ENCODE measurements at places on chromosomes 11 and 22.

- no peak for DNase-seq
Observed at GRCh38 chr11:84634309-84634708, 992.8 kb downstream of the DLG2 start.

- no peak for DNase-seq
Observed at GRCh38 chr11:802018-802617, 2.9 kb downstream of the PIDD1 start.

GRCh38 chr11:111829185-111829968, 42.0 kb downstream of the ALG9 start:
- no peak for DNase-seq

DNA sequence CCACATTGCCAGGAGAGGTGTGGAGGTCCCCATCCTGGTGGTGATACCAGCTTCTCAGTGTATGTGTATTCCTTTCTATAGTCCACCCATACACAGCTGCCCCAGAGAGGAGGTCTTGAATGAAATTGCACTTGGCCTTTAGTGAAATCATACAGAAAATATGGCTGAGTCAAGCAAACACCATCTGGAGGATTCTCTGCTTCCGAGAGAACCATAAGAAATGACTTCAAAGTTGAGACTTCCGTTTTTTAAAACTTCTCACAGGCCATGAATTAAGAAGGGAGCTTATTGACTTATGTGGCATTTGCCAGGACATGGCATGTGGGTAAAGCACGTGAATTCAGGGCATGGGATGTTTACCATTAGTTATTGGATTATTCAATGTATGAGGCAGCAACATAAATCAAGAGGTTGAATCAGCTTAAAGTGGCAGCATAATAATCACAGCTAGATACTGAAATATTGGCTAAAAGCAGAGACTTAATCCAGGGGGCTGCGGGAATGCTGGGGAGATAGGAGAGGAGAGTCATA, 119.1 kb upstream of the MTNR1B start:
- DNase-seq: no peak

GRCh38 chr11:131618201-131618600, 247.8 kb downstream of the NTM start:
- no peak for DNase-seq

- DNase-seq: no peak
Observed at GRCh38 chr11:71991494-71991893, 7.2 kb upstream of the IL18BP start.

Measured in NCI-H345 (cell line).